T-helper 1 cell treated with Interleukin-12 subunit alpha and Interleukin-12 subunit beta and Interleukin-4 antibody, amounts not matched to agents 30 ng/mL and 1 ng/mL, for 36 hours (primary cell): ENCODE measurements at places on chromosomes 5 and 9. TPM values are rescaled to one million over a fixed set of nuclear protein-coding genes. Genes with fewer than 3 reads are reported as not detected.

PKD2L2 gene
- total RNA-seq = not detected in 2 replicates

PCDHA1 gene
- not detected in 2 replicates for total RNA-seq

DNAJC18 gene
- 13.4 and 19.1 TPM in 2 replicates for total RNA-seq

TMC1 gene
- 0.27 TPM in 1 of 2 replicates, not detected in the other for total RNA-seq

FAM169A gene
- 4.2 and 6.0 TPM in 2 replicates for total RNA-seq

CERT1 gene
- total RNA-seq = 36.4 TPM in 2 replicates

NME5 gene
- not detected in 2 replicates for total RNA-seq

MZB1 gene
- total RNA-seq = 83.6 and 83.7 TPM in 2 replicates

CD14 gene
- total RNA-seq = 0.51 and 0.56 TPM in 2 replicates

PCDHB11 gene
- total RNA-seq = not detected in 2 replicates

ZNF300 gene
- 0.54 and 0.61 TPM in 2 replicates for total RNA-seq

ZNF366 gene
- not detected in 2 replicates for total RNA-seq

PCDHGA2 gene
- 0.05 and 0.07 TPM in 2 replicates for total RNA-seq

CAMK4 gene
- total RNA-seq = 80.6 and 82.8 TPM in 2 replicates

PCDHA9 gene
- total RNA-seq = not detected in 2 replicates

CCNO gene
- not detected in 2 replicates for total RNA-seq

B4GALT7 gene
- total RNA-seq = 21.8 and 24.7 TPM in 2 replicates

CDH9 gene
- total RNA-seq = not detected in 2 replicates

HAPLN1 gene
- not detected in 2 replicates for total RNA-seq

MLANA gene
- total RNA-seq = not detected in 2 replicates

TLR4 gene
- not detected in 2 replicates for total RNA-seq

IFNB1 gene
- total RNA-seq = not detected in 2 replicates

TRAPPC13 gene
- 27.8 and 30.1 TPM in 2 replicates for total RNA-seq

C5orf63 gene
- total RNA-seq = 9.4 and 10.1 TPM in 2 replicates

NUTM2F gene
- total RNA-seq = not detected in 2 replicates

GPR21 gene
- 0.32 TPM in 1 of 2 replicates, not detected in the other for total RNA-seq

CDX1 gene
- total RNA-seq = not detected in 2 replicates

RHOBTB3 gene
- 0.37 and 0.54 TPM in 2 replicates for total RNA-seq

FAM200C gene
- total RNA-seq = 0.51 and 0.81 TPM in 2 replicates

EDIL3 gene
- not detected in 2 replicates for total RNA-seq

SMIM15 gene
- total RNA-seq = 50.8 and 53.3 TPM in 2 replicates

FAM174A gene
- 6.8 and 7.4 TPM in 2 replicates for total RNA-seq

NEK6 gene
- total RNA-seq = 3.0 and 3.3 TPM in 2 replicates

PTBP3 gene
- total RNA-seq = 149 and 158 TPM in 2 replicates

FAT2 gene
- not detected in 2 replicates for total RNA-seq

ARSI gene
- not detected in 2 replicates for total RNA-seq

MCIDAS gene
- not detected in 2 replicates for total RNA-seq

SV2C gene
- total RNA-seq = 0.07 and 0.17 TPM in 2 replicates

ACSL6 gene
- 19.1 and 26.6 TPM in 2 replicates for total RNA-seq

CAAP1 gene
- total RNA-seq = 15.1 and 19.7 TPM in 2 replicates

GPR107 gene
- 24.4 and 25.3 TPM in 2 replicates for total RNA-seq

ANXA2R gene
- total RNA-seq = 9.3 and 9.7 TPM in 2 replicates

NR2F1 gene
- not detected in 2 replicates for total RNA-seq

CHSY3 gene
- total RNA-seq = not detected in 2 replicates

HOMER1 gene
- 3.1 and 3.7 TPM in 2 replicates for total RNA-seq

NRG2 gene
- 0.27 TPM in 1 of 2 replicates, not detected in the other for total RNA-seq

LEAP2 gene
- total RNA-seq = 2.7 and 3.8 TPM in 2 replicates

IFNA13 gene
- total RNA-seq = not detected in 2 replicates

ZNF658 gene
- total RNA-seq = 3.0 and 3.3 TPM in 2 replicates

PPP1R26 gene
- total RNA-seq = 0.07 and 0.49 TPM in 2 replicates

RAPGEF6 gene
- total RNA-seq = 46.1 and 51.5 TPM in 2 replicates

OR13D1 gene
- total RNA-seq = not detected in 2 replicates

PCDHB8 gene
- total RNA-seq = not detected in 2 replicates
